ENCODE measurements at places on chromosomes 11 and 22. TPM values are rescaled to one million over a fixed set of nuclear protein-coding genes. Genes with fewer than 3 reads are reported as not detected.

The INSC gene
- not detected for total RNA-seq

The LRRC10B gene
- not detected for total RNA-seq

The C11orf97 gene
- total RNA-seq = not detected

The UPK3A gene
- total RNA-seq = 6.4 TPM

The NCF4 gene
- 1.8 TPM for total RNA-seq

The CEP126 gene
- total RNA-seq = 0.61 TPM
